ENCODE measurements at places on chromosomes 16 and 17. TPM values are rescaled to one million over a fixed set of nuclear protein-coding genes. Genes with fewer than 3 reads are reported as not detected.

GRCh38 chr17:7897773-7898172 lies 9.2 kb downstream of the CHD3 start:
- DNase-seq: no peak

DNA sequence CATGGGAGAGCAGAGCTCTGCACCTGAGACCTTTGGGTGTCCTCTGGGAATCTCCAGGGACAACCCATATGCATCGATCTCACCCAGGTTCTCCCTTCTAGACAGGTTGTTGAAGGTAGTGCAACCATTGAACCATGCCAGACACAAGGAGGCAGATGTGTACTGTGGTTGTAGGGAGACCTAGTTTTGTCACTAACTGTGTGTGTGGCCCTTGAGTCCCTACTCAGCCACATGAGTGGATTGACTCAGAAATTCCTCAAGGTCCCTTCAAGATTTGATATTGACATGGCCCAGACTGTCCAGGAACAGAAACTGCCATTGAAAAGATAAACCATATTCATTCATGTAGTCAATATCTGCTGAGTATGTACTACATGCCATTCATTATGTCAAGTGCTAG lies 396.4 kb upstream of the CCL2 start:
- DNase-seq: no peak

GRCh38 chr17:561116-561515 lies 153.5 kb downstream of the VPS53 start:
- no peak for DNase-seq

- no peak for DNase-seq
Observed at GRCh38 chr17:7676533-7676932, 10.8 kb downstream of the TP53 start.

- no peak for DNase-seq
Observed at GRCh38 chr16:54931120-54932014, 702 bp downstream of the IRX5 start.

DNA sequence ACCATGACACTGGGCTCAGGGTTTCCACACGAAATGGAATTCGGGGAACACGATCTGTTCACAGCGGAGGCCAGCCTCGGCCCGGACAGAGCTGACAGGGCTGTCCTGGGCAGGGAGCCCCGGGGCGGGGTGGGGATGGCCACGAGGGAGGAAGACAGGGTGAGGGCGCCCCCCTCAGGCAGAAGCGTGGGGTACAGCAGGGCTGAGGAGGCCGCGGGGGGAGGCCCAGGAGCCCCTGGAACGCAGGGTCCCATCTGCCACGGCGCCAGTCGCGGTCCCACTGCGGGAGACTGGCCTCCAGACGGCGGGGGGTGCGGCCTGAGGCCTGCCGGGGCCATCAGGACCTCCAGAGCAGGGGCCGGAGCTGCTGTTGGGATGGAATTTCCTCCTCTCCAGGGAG lies 75.9 kb downstream of the LMF1 start:
- no peak for DNase-seq

DNA sequence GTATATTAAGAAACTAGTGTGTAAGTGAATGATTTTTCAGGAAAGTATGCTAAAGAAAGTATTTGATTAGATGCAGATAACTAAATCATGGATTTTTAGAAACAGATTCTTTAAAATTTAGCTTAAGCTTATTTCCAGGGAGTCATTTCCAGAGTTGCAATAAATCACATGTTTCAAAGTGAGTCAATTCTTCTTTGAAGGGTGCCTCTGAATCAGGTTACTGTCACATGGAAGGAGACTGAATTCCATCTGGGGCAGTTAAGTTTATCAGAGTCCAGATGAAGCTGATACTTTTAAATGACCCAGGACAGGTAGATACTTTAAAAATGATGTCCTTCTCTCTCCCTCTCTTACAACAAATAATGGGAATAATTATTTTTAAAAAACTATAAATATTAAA lies 5.0 kb downstream of the MFSD11 start:
- DNase-seq: no peak

- DNase-seq: no peak
Observed at GRCh38 chr17:34616148-34616547, 36.8 kb downstream of the TMEM132E start.

GRCh38 chr17:17779015-17779611 lies 57.7 kb downstream of the SREBF1 start:
- no peak for DNase-seq

GRCh38 chr16:5432166-5432565 lies 334.6 kb upstream of the EEF2KMT start:
- DNase-seq: no peak

DNA sequence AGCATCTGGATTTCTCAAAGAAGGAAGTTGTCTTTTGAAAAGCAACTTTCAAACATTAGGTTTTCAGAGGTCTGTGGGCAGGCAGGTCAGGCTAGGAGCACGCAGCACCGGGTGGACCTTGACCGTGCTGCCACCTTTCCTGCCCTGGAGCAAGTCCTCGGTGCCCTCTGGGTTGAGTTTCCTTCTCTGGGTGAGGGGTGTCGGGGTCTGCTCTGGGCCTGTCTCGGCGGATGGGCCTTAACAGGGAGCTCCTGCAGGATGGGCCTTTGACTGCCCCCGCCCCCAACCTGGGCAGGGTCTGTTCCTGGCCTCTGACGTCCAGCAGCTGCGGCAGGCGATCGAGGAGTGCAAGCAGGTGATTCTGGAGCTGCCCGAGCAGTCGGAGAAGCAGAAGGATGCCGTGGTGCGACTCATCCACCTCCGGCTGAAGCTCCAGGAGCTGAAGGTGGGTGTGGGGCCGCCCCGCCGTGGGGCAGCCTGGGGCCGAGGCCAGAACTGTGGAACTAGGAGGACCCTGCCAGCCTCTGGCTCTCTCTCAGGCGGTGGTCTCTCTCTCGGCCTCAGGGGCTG lies 8.7 kb downstream of the DEF8 start:
- DNase-seq: no peak

- DNase-seq: no peak
Observed at GRCh38 chr16:23280483-23280967, 21.6 kb upstream of the SCNN1B start.

DNA sequence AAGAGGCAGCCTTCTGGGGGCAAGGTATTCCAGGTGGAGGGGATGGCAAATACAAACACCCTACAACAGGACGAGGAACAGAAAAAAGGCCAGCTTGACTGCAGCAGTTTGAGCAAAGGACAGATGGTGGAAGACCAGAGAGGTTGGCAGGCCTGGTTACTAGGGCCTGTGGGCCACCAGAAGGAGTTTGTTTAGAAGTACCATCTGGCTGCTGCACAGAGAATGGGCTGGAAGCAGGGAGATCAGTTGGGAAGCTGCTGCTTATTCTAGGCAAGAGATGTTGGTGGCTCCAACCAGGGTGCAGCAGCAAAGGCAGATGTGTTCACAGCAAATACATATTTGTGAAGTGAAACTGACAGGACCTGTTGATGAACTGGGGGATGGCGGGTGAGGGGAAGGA lies 2.9 kb upstream of the YPEL2 start:
- no peak for DNase-seq

Gene NHLRC4
- 1.3 TPM for total RNA-seq

Gene FBXO39
- 0.90 TPM for total RNA-seq

Gene ZNF267
- total RNA-seq: 15.5 TPM

Gene HCRT
- total RNA-seq: not detected

Measured in mesenteric fat pad (tissue), 1 donor.